HS-27A (cell line): ENCODE measurements at places on chromosomes 13 and 19.

- DNase-seq, result no peak
Observed at GRCh38 chr13:86585835-86586234, 786.6 kb upstream of the SLITRK6 start.

- no peak for DNase-seq
Observed at GRCh38 chr13:99646866-99647595, 145.8 kb downstream of the TM9SF2 start.

DNA sequence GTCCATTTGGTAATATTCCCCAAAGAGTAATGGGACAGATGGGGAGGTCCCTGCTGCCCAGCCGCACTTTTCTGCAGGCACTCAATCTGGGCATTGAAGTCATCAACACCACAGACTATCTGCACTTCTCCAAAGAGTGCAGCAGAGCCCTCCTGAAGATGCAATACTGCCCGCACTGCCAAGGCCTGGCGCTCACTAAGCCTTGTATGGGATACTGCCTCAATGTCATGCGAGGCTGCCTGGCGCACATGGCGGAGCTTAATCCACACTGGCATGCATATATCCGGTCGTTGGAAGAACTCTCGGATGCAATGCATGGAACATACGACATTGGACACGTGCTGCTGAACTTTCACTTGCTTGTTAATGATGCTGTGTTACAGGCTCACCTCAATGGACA, 295.0 kb downstream of the GPC5 start:
- DNase-seq, result no peak

- no peak for DNase-seq
Observed at GRCh38 chr13:27621366-27622101, at the start of gene POLR1D. Gene POLR1D, plus strand, starts transcription at chr13:27621892. Its CDS starts 92 bp downstream, at chr13:27621984.

- DNase-seq, result no peak
Observed at GRCh38 chr19:39919976-39920375, 14.5 kb downstream of the FCGBP start.

- peak; percentile 51 for DNase-seq
Observed at GRCh38 chr19:8459520-8460270, 14.9 kb downstream of the HNRNPM start.

DNA sequence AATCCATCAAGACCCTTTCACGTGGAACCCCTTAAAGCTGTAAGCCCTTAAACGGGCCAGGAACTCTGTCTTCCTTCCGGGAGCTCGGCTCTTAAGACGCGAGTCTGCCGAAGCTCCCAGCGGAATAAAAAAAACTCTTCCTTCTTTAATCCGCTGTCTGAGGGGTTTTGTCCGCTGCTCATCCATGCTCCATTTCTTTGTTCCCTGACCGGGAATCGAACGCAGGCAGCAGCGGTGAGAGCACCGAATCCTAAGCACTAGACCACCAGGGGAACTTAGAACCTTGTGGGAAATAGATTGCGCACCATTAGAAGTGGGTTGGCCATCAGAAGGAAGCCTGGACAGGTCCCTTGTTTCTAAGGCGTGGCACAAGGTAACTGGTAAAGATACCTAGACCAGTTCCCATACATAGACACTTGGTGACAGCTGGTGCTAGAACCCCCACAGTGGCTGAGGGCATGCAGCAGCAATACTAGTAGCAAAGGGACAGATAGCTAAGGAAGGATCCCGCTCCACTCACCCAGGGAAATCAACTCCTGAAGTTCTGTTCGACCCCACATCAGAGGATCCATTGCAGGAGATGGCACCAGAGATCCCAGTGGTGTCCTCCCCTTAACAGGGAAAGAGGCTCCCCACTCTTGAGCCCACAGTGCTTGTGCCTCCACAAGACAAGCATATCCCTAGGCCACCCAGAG, 1.5 kb upstream of the RGCC start:
- DNase-seq, result no peak

GRCh38 chr19:28823338-28823961, 389.5 kb downstream of the UQCRFS1 start:
- DNase-seq, result no peak

DNA sequence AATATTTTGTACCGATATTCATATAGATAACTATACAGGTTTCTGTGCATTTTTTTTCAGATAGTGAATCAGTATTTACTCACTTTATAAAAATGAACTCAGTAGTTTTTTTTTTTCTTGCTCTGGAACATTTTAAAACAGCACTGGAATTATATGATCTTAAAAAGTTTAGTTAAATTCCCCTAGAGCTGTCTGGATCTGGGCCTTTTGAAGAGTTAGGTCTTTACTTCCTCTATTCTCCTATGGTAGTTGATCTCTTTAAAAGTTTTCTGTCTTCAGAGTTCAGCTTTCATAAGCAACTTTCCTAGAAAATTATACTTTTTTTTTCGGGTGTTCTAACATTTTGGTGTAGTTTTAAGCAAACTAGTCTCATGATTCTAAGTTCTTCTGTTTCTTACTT, 21.8 kb upstream of the RBM26 start:
- DNase-seq, result no peak

GRCh38 chr13:78630511-78630910, 27.2 kb upstream of the POU4F1 start:
- DNase-seq, result no peak

DNA sequence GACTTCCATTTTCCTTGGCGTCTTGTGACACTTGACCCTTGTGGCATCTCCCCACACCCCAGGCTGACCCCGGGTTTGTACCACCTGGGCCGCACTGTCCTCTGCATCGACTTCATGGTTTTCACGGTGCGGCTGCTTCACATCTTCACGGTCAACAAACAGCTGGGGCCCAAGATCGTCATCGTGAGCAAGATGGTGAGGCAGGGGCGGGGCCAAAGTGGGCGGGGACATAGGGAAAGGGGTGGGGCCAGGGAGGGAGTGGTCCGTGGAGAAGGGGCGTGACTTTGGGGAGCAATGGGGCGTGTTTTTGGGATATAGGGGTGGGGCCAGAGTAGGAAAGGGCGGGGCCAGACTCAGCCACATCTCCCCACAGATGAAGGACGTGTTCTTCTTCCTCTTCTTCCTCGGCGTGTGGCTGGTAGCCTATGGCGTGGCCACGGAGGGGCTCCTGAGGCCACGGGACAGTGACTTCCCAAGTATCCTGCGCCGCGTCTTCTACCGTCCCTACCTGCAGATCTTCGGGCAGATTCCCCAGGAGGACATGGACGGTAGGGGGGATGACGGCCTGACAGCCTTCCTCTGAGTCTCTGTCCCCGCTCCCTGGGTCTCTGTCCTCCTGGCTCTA, 42.8 kb downstream of the TRPM4 start:
- no peak for DNase-seq

- no peak for DNase-seq
Observed at GRCh38 chr13:20812890-20813289, 39.1 kb upstream of the EEF1AKMT1 start.

- no peak for DNase-seq
Observed at GRCh38 chr19:1429750-1430149, 8.4 kb upstream of the RPS15 start.

DNA sequence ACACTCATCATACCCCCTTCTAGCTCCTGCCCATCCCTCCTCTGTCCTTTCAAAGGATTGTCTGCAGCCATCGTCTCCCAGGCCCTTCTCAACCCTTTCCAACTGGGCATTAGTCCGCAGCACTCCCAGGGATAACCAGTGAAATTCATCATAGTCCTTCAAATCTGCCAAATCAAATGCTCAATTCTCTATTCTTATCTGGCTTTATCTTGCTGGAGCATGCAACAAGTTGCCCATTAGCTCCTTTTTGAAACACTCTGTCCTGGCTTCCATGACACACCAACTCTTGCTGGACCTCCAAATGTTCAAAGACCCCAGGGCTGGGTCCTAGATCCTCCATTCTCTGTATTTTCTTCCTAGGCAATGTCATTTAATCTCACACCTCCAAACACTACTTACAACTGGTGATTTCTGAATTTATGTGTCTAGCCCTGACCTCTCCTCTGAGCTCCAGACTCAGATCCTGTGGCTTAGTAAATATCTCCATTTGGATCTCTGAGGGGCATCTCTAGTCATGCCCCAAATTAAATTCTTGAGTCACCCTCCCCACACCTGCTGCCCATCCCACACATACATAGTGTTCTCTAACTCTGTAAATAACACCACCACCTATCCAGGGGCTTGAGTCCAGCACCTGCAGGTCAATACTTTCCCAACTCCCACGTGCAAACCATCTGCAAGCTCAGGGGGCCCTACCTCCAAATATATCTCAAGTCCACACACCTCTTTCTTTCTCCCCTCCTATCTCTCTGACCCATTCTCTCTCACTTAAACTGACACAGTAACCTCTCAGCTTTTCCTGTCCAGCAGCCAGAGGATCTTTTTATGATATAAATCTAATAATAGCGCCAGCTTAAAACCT, 9.1 kb upstream of the ANKRD10 start:
- DNase-seq, result no peak

- no peak for DNase-seq
Observed at GRCh38 chr13:65378943-65379519, 1851.1 kb downstream of the PCDH9 start.

- DNase-seq, result peak; percentile 57
Observed at GRCh38 chr19:3580156-3580934, 4.9 kb upstream of the GIPC3 start.

DNA sequence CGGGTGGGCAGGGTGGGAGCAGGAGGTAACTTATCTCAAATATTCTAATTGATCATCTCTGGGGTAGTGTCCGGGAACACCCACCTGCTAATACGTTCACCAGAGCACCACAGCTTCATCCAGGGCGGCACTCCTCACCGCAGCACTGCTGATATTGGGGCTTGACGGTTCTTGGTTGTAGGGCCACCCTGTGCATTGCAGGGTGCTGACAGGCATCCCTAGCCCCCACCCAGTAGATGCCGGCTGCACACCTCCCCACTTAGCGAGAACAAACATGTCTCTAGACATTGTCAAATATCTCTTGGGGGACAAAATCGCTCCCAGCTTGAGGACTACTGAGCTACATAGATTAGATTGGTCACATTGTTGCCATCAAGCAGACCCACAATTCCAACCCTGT, 73.9 kb upstream of the WASF3 start:
- DNase-seq, result no peak

- DNase-seq, result peak; percentile 65
Observed at GRCh38 chr13:95267662-95268342, 33.4 kb downstream of the ABCC4 start.

DNA sequence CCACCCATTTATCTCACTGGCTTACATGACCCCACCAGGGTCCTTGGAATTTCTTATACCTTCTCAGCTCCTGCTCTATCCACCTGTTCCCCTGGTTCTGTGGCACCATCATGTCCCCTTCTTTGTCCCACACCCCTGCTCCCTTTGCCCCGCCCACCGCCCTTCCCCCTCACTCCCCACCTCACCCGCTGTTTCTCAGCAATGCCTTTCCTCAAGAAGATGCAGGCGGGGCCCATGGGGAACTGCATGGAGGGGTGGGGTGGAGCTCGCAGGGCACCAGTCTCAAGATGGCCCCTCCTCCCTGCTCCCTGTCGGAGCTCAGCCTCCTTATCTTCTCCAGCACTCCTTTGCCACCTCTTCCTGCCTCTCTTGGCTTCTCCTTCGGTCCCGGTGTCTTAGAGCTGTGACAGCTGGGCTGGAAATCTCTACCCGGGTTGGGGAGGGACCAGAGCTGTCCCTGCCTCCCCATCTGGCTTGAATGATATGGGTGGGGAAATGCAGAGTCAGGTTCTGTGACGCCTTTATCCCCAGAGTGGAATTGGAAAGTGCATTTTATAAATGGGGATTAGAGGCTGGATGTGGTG, at the start of gene CABP5:
TSS of gene CABP5 (minus strand) at position 405 of the 584 bp plus-strand sequence. CDS start at position 248, 157 bp downstream.
- DNase-seq, result no peak

GRCh38 chr13:21089830-21090229, 28.4 kb upstream of the LATS2 start:
- DNase-seq, result no peak

DNA sequence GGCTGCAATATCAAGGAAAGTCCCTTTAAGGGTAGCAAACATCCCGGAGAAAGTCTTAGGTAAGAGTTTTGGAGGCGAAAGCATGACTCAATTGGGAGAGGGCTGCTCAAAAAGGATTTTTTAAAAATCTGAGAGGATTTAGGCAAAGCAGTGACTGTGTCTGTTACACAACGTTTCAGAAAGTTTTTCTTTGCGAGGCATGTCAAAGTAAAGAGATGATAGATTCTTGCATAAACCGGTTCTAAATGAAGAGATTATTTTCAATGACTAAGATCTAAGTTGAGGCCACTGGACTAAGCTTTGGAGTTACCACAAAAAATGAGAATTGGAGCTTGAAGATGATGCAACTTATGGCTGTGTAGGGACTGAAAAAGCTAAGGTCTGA, 43.7 kb upstream of the ENOX1 start:
- DNase-seq, result no peak

GRCh38 chr13:110305949-110306339, 1.0 kb downstream of the COL4A1 start:
- no peak for DNase-seq

DNA sequence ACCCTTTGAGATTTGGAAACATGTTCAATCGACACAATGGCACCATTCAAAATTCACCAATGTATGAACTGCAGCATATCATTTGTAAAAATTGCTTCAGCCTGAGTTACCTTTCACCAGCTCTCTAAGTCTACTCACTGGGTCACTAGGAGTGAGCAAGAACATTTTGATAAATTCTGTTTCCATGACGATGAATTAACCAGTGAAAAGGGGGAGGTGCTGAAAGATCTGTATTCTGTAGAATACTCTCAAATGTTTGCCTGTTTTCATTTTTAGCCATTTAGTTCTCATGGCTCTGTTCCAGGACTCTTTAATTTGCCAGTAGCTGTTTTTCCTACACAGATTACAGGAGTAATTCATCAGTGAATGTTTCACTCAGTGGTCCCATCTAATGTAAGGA, 883.4 kb downstream of the DIAPH3 start:
- no peak for DNase-seq

GRCh38 chr13:112532837-112533745, 54.9 kb downstream of the TUBGCP3 start:
- DNase-seq, result no peak

DNA sequence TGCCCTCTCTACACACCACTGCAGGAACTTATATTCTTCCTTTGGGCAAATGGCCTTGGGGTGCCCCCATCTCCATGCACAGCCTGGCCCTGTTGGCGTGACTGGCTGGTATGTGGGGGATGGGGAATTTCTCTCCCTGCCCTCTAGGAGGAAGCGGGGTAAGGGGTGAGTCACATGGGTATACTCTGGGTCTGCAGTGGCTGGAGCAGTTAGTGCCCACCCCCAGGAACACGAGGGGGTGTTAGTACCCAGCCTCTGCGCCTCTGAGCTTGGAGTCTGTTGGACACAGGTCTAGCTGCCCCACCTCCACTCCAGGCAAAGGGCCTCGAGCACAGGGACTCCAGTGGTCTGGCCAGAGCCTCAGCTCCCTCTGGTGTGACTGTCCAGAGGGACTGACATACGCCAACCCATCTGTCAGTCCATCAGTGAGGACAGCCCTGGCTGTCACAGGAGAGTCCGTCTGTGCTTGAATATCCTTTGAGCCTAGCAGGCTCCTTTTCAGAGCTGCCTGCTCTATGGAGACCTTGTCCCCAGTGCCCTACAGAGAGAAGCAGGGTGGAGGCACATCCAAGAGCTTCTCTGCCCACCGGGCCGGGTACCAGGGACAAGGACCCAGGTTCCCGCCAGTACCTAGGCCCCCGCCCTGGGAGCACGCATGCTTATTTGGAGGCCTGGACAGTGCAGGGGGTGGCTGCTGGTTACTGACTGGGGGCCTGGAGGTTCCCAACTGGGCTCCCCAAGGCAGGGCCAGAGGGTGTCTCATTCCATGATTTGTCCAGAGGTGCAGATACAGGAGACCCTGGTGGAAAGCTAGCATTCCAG, 66.6 kb downstream of the CHST8 start:
- no peak for DNase-seq
